Heart left ventricle (tissue), 16 donors: ENCODE measurements at places on chromosomes 5 and 9. TPM values are rescaled to one million over a fixed set of nuclear protein-coding genes. Genes with fewer than 3 reads are reported as not detected.

DNA sequence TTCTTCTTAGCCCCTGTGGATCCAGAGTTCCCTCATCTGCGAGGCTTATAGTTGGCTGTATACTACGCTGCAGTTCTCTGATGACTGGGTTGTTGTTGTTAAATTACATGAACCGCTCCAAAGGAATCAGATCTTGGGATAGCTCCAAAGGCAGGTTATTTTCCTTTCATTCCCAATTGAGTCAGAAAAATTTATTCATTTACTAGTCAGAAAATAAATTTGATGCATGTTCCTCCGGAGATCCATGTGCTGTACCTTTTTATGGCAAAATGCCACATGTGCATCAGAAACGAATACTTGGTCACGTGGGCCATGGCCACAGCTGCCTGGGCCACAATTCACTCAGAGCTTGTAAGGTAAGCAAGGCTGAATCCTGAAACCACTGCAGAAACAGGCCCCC is 304.0 kb downstream of the NR2F1-AS1 start:
- no peak for DNase-seq

GRCh38 chr5:134141331-134142050 is 27.0 kb downstream of the TCF7 start:
- no peak for DNase-seq

DNA sequence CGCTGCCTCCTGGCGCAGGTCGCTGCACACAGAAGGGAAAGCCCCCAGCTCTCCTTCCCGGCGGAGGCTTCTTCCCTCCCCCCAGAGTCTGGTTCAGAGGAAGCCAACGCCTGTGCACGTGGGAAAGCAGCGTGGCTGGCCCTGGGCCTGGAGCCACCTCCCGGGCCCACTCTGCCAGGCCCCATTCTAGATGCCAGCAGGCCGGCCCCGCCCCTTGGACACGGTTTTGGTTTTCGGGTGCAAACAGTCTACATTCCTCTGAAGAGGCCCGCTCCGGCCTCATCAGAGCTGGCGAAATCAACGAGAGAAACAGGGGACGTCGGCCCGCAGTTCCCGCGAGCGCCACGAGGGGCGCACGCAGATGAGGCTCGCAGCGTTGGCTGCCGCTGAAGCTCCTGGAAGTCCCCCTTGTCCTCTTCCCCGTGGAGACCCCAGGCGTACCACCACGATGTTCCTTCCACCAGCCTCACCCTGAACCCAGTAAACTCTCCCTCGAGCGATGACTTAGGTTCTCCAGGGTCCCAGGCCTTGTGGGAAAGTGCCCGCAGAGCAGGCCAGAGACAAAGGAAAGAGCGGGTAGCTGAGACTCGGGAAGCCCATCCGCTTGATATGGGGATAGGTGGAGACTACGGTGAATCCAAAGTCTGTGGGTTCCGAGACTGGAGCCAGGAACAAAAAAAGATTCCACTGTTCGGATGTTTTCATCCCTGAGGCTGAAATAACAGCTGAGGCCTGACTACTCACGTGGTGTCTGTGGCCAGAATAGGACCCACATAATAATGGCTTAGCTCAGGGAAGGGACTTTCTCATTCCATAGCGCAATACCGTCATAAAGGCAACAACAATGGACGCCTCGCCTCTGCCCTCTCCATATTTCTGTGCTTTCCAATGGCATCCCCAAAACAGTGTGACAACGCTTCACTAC is 64.2 kb downstream of the KLF4 start:
- DNase-seq = peak; percentile 84

DNA sequence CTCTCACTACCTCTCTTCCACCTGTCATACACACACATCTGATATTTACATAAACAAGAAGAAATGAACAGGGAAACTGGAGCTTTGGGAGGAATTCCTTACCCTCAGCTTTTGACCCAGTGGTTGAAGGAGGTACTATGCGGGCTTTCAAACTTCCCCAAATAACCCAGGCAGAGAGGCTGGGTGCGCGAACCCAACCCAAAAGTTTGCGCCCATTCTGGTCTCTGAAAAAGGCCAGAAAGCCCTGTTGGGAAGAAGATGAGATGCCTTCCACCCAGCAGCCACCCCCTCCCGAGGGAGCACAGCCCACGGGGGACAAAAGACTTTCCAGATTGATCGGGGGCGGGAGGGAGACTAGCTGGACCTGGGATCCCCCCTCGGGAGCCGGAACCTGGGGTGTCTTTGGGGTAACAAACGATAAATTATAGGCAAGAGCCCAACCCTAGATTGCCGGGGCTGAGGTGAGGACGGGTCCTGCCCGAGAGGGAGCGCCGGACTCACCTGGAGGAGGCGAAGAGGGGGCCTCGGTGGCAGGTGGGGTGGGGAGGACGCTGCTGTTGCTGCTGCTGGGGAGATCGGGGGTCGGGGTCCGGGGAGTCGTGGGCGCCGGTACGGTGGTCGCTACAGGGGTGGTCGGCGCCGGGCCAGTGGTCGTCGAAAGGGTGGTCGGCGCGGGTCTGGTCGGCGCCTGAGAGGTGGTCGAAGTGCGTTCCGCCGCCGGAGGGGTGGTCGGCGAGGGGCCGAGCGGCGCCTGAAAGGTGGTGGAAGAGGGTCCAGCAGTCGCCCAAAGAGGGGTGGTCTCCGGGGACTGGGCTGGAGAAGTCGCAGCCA is 798 bp downstream of the MEGF9 start:
- peak; percentile 65 for DNase-seq

DNA sequence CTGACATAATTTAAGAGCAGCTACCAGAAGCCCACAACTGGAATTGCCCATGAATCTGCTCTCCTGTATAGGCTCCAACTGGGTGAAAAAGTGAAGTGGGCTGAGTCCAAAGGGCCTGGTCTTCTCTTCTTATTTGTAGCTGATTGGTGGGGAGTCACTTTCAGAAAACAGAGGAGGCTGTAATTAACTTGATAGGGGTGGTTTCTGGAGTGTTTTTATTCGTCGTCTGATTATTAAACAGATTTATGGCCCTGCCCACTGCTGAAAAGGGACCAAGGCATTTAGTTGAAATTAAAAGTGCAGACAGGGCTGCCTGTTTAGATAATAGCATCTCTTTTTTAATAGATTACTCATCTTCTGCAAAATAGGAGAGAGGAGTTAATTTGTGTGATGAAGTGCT is 81.0 kb upstream of the SAP30L start:
- no peak for DNase-seq

DNA sequence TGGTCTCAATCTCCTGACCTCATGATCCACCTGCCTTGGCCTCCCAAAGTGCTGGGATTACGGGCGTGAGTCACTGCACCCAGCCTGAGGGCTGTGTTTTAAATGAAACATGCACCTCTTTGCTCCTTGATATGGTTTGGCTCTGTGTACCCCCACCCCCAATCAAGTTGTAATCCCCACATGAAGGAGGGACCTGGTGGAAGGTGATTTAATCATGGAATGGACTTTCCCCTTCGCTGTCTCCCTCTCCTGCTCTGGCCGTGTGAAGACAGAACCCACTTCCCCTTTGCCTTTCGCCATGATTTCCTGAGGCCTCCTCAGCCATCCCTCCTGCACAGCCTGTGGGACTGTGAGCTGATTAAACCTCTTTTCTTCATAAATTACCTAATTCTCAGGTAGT is 12.5 kb upstream of the NOTCH1 start:
- DNase-seq = no peak

DNA sequence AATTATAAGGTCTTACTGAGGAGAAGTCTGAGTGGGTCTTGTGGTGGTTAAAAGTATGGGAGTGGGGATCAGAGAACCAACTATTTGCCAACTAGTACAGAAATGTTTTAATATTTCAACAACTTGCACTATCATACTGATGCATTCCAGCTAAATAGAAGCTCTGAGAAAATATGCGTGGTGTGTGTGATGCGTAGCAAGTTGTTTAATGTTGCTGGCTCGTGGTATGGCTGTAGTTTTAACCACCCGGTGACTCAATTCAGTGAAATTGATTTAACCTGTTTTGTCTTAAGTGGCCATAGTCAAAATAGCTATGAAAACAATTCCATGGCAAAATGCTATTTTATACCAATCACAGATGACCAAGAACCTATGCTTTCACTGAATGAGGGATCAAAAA is 176.5 kb upstream of the SLC24A2 start:
- DNase-seq = no peak

GRCh38 chr5:98179791-98180755 is 593.4 kb upstream of the RGMB start:
- DNase-seq = no peak

- no peak for DNase-seq
Observed at GRCh38 chr9:115289757-115290208, 171.8 kb upstream of the TNC start.

DNA sequence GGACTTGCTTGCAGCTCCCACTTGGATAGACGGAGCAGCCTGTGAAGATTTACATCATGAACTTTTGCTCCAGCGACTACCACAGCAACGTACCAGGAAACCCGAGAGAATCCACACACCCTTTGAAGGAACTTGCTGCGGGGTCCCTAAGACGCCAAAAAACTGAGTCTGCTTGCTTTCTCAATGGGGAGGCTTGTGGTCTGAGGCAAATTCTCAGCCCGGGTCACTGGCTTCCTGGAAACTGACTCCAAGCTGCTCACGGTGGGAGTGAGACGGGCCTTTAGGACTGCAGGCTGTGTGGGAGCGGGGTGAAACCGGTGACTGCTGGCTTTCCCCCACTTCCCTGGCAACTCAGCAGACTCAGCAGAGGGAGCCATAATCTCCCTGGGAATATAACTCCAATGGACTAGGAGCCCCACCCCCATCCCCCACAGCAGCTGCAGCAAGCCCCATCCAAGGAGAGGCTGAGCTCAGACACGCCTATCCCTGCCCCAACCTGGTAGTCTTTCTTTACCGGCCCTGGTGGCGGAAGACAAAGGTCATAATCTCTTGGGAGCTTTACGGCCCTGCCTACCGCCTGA is 466.0 kb downstream of the CAAP1 start:
- DNase-seq = no peak

GRCh38 chr9:133669182-133669801 is 33.1 kb downstream of the DBH start:
- no peak for DNase-seq

- DNase-seq = no peak
Observed at GRCh38 chr9:37963936-37964739, 60.2 kb upstream of the SLC25A51 start.

DNA sequence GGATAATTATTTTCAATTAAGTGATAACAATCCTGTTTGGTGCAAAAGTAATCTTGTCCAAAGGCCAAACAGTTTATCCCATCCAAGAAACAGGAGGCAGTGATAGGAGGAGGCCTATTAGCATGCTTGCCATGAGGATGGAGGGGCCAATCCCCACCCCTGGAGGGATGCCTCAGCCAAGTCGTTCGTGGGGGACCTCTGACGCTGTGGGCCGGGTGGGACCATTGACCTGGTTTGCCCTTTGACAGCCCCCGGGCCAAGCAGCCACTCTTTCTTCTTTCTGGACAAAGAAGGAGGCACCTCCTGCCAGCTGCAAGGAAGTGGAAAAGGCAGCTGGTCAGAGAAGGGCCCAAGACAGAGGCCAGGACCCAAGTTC is 39.5 kb upstream of the GRHPR start:
- DNase-seq = no peak

GRCh38 chr9:27633764-27634163 is 60.5 kb upstream of the C9orf72 start:
- no peak for DNase-seq

DNA sequence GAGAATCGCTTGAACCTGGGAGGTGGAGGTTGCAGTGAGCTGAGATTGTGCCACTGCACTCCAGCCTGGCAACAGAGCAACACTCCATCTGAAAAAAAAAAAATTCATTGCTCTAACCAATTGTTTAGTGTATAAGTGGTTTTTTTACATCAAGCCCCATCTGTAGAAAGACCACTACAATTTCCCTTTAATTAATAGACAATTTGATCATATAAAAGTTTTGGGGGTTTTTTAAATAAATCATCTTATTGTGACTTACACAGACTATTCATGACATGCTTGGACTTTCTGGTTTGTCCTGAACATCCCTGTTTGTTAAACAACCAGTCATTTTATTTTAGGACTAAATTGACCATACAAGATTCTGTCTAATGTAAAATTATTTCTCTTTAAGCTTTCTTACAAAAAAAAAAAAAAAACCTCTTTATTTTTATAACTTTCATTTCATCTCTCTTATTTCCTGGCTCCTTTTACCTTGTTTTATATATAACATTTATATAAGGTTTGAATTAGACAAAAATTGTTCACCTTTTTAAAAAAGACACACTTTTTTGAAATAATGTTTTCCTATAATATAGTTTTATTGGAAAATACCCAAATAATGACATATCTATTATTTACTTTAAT is 9.8 kb upstream of the FANCC start:
- DNase-seq = no peak

GRCh38 chr9:33161011-33161588 is 6.0 kb downstream of the B4GALT1 start:
- peak; percentile 68 for DNase-seq

GRCh38 chr5:142724821-142725220 is 38.9 kb upstream of the FGF1 start:
- no peak for DNase-seq

DNA sequence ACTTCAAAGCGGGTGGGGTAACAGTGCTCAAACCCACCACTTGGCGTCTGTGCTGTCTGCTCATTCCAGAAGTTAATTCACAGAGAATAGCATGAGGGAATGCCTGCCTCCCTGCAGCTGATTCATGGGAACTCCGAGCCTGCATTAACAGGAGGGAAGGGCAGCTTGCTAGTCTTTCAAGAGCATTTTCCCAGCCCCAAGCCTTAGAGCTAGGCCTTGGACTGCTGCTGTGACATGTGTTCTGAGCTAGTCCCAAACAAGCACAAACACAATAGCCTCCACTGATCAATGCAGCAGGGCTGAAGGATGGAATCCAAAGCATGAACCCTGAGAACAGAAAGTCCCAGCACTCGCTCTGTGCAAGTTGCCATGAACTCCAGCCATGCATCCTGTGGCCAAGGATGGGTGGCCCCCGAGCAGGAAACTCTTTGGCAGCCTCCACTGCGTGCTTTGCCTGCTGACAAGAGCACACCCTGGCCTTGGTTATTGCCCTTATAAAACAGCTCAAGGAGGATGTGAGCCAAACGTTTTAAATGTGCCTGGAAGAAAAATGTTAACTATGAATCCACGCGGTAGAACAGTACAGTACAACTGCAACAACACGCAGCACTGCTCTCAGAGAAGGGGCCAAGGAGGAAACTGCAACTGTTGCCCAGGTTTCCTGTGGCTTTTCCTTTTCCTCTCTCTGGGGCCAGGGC is 653.1 kb upstream of the KLF4 start:
- peak; percentile 84 for DNase-seq

DNA sequence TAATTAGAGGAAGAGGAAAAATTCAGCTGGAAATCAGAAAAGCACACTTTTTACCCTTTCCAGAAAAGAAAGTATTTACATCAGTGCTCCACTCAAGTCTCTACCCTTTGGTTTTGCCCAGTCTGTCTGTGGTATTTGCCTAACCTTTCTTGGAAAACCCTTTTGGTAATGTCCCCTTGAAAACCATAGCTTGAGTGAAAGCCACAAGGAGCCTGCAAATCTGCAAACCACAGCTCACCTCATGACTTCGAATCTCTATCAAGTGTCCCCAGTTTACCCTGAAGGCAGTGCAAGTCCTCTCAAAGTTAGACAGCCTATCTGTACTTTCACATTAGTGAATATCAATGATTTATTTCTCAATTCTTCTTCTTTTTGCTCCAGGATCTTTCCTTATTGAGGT is 162.1 kb upstream of the TSLP start:
- no peak for DNase-seq

The MARCOL gene
- not detected for polyA plus RNA-seq

The RNF183 gene
- not detected for polyA plus RNA-seq

The MRPS2 gene
- polyA plus RNA-seq = 95.0 TPM

The ZBED3 gene
- polyA plus RNA-seq = 2.8 TPM

The TMOD1 gene
- 96.4 TPM for polyA plus RNA-seq

The ZNF300 gene
- polyA plus RNA-seq = 1.3 TPM

The RALGPS1 gene
- 8.0 TPM for polyA plus RNA-seq
